ENCODE measurements at places on chromosomes 2 and 18.

DNA sequence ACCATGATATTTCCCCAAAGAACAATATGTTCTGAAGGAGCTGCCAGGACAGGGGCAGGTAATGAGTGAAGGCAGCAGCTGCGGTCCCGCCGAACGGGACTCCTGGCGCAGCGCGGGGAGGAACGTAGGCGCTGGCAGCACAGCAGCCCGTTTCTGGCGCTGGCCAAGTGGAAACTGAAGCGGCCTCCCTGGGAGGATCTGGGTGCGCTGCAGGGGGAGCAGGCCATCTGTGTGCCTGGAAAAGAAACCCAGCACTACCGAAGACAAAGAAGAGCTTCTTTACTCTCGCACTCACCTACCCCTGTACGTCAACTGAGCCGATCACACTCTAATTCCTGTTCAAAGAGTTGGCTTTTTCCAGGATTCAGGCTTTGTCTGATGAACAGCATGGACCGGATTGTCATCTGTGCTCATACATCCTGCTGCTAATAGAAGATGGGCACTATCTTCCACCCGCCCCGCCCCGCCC is 11.8 kb downstream of the G6PC2 start:
- peak; percentile 36 for DNase-seq

DNA sequence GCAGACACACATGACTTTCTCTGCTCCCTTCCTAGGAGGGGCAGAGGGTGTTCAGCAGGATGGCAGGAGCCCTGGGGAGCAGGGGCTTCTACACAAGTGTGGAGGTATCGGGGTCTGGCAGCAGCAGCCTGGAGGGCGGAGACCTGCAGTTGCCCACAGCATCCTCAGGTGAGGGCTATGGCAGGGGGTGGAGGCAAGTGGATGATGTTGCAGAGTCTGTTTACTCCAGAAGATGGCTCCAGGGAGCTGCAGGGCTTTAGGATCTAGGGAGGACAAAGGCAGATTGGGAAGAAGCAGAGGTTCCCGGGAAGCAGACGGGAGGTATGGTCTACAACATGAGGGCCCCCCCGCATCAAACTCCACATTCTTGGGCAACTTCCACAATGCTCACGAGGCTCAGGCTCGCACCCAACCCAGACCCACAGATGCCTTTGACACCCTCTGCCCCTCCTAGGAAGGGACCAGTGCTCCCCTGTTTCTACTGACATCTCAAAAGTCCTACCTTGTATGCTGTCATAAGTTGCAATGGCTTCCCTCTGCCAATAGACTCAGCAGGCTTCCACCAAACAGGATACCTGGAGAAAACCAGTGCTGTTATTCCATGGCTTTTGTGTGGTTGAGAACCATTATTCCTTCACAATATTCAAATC is 12.0 kb upstream of the ATP6V1C2 start:
- no peak for DNase-seq

- no peak for DNase-seq
Measured at GRCh38 chr2:237901932-237902850, 42.8 kb downstream of the RAMP1 start.

- DNase-seq = no peak
Measured at GRCh38 chr2:216081012-216081411, 597 bp downstream of the PECR start.

- no peak for DNase-seq
Measured at GRCh38 chr18:36780748-36781147, 48.1 kb downstream of the TPGS2 start.

GRCh38 chr18:56501896-56502295 is 136.5 kb downstream of the TXNL1 start:
- no peak for DNase-seq

DNA sequence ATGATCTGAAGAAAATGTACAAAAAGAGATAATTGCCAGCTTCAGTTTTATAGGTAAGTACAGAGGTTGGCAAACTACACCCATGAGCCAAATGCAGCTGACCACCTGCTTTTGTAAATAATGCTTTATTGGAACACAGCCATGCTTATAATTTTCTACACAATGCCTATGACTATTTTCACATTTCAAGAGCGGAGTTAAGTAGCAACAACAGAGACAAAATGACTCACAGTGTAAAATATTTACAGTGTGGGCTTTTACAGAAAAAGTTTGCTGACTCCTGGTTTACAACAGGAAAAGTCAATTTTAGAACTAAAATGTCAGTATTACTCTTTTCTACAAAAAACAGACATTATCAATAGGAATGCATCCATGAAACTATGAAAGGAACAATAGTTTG is 26.0 kb downstream of the CWC22 start:
- DNase-seq = no peak

DNA sequence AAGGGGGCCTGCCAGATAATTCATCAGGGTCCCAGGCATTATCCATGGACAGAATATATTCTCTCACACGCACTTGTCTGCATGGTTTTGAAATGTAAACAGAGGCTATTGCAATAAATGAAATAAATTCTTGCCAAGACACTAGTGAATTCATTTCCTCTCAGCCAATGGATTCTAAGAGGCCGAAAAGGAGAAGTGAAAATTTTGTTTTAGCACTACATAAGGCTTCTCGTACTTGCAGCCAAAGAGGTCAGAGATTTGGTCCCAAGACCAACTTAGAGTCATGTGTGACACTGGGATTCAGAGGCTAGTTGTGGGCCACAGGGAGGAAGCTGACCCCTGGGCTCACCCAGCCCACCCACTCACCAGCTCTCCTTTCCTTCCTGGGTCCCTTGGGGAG is 184.1 kb upstream of the GLI2 start:
- no peak for DNase-seq

DNA sequence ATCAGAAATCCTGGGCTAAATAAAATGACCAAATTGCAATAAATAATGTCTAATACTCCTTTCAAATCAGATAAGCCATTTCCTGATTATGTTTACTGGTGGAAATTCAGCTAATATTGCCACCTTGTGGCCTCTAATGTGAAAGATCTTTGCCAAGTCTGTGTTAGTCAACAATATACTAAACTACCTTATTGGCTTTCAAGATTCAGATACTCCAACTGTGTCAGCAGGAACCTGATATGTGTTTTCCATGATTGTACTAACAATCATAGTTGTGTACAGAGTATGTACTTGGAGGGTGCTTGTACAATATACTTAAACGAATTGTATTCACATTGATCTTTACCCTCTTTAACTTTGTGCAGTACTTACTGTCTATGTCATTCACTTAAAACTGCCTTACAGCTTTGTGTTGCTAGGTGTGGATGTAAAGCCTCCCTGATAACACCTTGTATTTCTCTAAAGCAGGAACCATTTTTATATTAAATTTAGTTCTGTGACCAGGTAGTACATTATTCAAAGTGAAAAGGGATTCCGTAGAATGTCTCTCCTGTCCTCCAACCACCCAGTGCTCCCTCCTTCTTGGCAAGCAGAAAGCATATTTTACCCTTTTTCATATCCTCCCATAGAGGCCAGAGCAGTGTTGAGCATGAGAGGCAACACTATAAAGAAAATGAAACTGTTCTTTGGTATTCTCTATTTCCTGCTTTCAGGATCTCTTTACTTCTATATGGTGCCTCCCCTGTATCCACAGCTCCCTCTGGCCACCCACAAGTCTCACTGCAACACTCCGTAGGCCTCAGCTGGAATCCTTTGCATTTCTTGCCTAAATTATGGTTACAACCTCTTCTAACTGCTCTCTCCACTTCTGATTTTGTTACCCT is 75.2 kb upstream of the C2orf15 start:
- DNase-seq = peak; percentile 54

DNA sequence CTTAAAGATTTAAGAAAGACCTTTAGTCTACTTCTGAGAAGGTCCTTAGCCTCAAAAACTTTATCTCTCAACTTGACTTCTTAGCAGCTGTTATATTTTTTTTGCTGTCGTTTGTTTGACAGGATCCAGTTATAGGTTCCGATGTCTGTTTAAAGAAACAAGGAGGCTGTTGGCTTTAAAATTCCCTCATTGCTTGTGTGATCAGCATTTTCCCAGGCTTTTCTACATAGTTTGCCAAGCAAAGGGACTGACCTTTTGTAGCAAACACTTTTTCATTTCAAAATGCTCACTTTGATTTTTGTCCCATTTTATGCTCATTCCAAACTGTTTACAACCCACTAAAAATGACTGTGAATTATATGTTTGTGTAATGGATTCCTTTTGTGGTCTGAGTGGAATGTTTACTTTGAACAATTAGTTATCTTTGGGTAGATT is 394.9 kb downstream of the ARHGAP15 start:
- DNase-seq = no peak

DNA sequence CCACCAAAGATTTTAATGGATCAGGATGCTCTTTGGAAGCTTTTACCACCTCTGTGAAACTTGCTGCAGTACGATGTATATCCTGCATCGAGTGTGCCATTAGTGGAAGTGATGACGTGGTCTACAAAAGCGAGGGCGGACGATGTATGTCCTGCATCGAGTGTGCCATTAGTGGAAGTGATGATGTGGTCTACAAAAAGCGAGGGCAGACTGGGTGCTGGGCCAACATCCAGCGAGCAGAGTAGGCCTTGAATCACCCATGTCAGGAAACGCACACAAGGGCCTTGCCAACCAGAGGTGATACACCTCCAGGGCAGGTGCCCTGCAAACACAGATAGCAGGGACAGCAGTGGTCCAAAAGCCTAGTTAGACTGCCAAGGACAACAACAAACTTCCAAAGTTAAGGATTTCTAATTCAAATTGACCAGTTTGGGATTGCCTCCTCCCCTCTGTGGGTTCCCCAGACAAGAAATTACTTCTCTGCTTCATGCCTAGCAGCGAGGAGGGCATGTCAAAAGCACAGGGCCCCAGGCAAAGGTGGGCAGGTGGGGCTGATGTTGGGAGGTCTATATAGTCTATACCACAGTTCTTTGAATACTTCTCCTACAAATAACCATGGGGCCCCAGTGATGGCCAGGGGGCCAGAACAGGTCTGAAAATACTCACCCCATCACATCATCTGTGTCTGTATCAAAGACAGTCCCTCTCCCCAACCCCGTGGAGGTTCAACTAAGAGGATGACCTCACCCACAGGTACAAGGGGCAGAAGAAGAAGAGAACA is 70.2 kb downstream of the ADD2 start:
- no peak for DNase-seq

GRCh38 chr2:1757567-1757966 is 13.3 kb upstream of the PXDN start:
- DNase-seq = no peak

GRCh38 chr2:224958462-224958857 is 83.8 kb downstream of the DOCK10 start:
- no peak for DNase-seq

- no peak for DNase-seq
Measured at GRCh38 chr2:8546612-8547283, 135.1 kb upstream of the ID2 start.

GRCh38 chr2:227827143-227827542 is 13.5 kb downstream of the CCL20 start:
- DNase-seq = no peak

- DNase-seq = peak; percentile 61
Measured at GRCh38 chr2:121648206-121649148, 785 bp downstream of the CLASP1 start.

DNA sequence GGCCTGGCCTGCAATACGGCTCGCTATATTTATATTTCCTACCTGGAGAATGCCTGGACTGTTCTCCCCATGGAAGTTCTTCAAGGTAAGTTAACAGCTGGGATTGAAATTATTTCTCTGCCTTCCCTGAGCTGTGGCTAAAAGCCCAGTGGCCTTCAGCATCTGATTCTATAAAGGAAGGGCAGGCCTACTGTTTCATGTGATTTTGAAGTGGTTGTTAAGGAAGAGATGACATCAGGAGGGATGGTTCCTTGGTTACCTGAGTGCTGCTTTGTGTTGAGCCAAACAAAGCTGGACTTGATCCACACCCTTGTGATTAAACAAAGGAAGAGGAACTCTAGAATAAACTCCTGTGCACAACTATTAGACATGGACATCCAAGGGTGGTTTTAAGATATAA is 61.6 kb downstream of the MFSD6 start:
- no peak for DNase-seq

GRCh38 chr18:41873730-41874129 is 81.3 kb upstream of the PIK3C3 start:
- DNase-seq = no peak

- DNase-seq = no peak
Measured at GRCh38 chr2:40282428-40282827, 169.5 kb downstream of the SLC8A1 start.

DNA sequence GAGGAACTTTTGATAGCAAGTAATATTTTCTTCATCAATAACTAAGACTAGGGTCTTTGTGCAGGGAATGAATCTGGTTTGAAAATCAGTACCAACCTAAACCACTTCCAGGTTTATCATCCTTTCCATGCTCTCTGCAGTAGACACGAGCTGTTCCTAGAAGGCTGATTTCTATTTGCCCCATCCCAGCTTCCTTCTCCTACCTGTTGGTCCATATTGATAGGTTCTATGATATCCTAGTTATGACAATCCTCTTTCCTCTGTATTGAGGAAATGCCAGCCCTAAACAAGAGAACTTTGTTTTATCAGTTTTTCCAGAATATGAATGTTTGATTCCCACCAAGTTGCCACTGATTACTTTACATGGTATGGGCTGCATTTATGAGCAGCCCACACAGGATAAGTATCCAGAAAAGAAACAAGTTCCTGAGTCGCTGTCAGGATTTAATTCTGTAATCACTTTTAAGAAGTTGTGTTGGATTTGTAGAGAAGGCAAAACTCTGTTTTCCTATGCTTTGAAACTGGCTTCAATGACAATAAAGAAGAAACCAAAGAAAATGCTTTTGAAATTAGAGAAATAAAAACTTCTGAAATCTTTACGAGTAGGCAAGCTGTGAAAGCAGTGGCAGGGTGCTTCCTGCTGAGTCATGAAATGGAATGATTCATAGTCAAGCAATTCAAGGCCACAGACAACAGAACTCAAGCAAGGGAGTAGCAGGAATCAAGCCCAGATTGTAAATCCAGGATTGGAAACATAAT is 37.3 kb upstream of the TANK start:
- peak; percentile 26 for DNase-seq

DNA sequence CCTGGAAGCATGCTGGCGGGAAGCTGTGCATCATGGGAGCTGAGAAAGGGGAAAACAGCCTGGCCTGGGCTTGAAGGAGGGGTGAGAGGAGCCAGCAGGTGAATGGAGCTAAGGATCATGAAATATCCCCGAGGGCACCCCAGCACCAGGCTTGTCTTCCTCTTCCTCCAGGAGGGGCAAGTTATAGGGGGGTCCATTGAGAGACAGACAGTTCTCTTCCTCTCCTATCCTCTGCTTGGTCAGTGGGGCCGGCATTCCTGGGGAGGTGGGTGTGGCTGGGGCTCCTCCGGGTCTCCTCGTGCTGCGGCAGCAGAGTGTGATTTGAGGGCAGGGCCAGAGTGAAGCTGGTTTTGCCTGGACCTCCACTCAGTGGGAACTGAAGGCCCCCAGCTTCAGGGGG is 78.9 kb downstream of the LIPG start:
- no peak for DNase-seq

DNA sequence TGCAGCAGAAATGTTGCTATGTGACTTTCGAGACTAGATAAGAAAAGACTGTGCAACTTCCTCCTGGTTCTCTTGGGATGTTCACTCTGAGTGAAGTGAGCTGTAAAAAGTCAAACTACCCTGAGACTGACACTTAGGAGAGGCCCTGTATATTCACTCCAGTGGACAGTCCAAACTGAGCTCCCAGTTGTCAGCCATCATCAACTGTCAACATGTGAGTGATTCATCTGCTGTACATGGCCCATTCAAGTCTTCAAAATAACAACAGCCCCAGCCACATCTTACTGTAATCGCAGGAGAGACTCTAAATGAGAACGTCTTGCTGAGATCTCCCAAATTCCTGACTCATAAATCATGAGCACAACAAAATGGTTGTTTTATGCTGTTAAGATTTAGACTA is 8.5 kb upstream of the UNC80 start:
- no peak for DNase-seq

GRCh38 chr2:3868012-3868805 is 164.8 kb downstream of the DCDC2C start:
- no peak for DNase-seq

- no peak for DNase-seq
Measured at GRCh38 chr18:50456285-50456684, 81.4 kb downstream of the SKA1 start.
